ENCODE measurements at places on chromosomes 12 and 14. TPM values are rescaled to one million over a fixed set of nuclear protein-coding genes. Genes with fewer than 3 reads are reported as not detected.

GRCh38 chr12:131103669-131104462, 150.2 kb downstream of the ADGRD1 start:
- H3K36me3 ChIP-seq, result no peaks in the 10 kb centered on the region
- H3K27ac ChIP-seq, result no peak overlapping the region
- no peak overlapping the region for H3K4me3 ChIP-seq
- no peak for DNase-seq
- H3K27me3 ChIP-seq, result peaks cover 8% of the 10 kb centered on the region

DNA sequence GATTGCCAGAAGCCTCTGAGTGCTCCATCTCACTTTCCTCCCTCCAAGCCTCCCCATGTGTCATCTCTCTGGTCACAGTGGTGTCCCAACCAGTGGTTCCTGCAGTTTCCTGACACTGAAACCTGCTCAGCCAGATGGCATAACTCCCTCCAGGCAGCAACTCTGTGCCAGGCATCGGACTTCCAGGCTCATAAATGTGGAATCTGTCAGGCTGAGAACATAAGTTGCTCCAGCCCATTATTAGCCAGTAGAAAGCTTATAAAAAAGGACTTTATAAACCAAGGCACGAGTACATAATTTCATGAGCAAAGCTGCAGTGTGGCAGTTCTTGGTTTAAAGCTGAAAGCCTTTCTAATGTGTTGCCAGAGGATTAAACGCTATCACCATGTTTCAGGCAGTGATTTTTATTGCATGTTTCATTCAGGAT, 194.3 kb downstream of the DACT1 start:
- peaks cover 2% of the 10 kb centered on the region for H3K36me3 ChIP-seq
- H3K4me1 ChIP-seq, result peaks cover 5% of the 10 kb centered on the region
- no peak overlapping the region for H3K4me3 ChIP-seq
- no peak for DNase-seq

GRCh38 chr14:97724265-97724731, 927.1 kb downstream of the VRK1 start:
- H3K4me1 ChIP-seq, result peaks cover 2% of the 10 kb centered on the region
- peaks cover 14% of the 10 kb centered on the region for H3K27me3 ChIP-seq
- no peak for DNase-seq
- H3K36me3 ChIP-seq, result no peaks in the 10 kb centered on the region

Gene LRP1-AS
- not detected for total RNA-seq

Gene CALM1
- 331 TPM for total RNA-seq

Gene PRICKLE1
- 43.2 TPM for total RNA-seq

Gene SERPINA12
- total RNA-seq, result not detected
